ENCODE measurements at places on chromosomes 1 and 21.

- no peak for DNase-seq
Observed at GRCh38 chr1:224435999-224436398, 1.4 kb upstream of the WDR26 start.

GRCh38 chr1:91784616-91785015 is 101.3 kb downstream of the TGFBR3 start:
- no peak for DNase-seq

DNA sequence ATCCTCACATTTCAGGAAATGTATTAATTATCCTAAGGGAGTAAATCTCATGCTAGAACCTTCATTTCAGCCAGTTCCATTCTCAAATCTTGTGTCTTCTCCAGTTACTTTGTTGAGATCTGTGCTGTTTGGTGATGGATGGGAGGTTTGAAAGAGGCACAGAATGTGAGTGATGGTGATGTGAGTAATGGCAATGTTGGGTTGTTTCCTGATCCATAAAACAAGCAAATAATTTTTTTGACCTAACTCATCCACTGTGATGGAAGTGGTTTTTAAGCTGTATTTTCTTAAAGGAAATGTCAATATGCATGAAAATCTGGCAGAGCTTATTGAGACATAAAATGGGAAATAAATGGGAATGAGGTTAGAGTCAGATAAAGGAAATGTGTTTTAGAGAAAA is 214.7 kb downstream of the CHRM3 start:
- no peak for DNase-seq

- no peak for DNase-seq
Observed at GRCh38 chr1:12172042-12172851, 5.5 kb downstream of the TNFRSF1B start.

DNA sequence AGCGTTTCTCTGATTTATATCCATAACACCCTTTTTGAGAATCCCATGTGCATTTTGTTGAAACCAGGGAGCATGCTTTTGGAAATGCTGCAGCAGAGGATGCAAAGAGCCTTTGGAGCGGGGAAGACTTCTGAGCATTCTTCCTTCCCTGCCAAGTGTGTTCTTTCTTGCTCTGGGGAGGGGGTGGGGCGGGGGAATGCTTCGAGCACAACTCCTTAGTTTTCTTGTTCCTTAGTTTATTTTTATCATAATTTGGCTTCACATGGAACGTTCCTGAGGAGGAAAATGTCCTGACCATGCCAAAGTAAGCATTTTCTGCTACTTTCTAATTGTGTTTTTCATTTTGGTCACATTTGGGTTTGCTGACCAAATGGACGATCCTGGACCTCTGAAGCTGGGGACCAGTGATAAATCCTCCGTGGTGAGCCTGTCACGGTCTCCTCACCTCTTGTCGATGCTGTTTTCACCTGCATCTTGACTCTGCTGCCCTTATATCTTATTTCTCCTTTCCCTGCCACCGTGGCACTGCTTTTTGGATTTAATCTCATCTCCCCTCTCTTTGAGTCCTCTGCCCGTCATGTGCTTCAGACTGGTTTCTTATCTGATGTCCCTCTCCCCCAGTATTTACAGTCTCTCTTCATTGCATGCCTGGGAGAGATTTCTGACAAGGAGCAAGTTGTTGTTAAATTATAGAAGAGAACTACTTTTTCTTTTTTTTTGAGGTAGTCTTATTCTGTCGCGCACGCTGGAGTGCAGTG is 2.4 kb downstream of the CTPS1 start:
- no peak for DNase-seq

Measured in HS-5 (cell line).